ENCODE measurements at places on chromosomes 12 and 14.

- DNase-seq: peak; percentile 6
These were observed 12.3 kb upstream of the CHPT1 start for GRCh38 chr12:101685092-101685491.

DNA sequence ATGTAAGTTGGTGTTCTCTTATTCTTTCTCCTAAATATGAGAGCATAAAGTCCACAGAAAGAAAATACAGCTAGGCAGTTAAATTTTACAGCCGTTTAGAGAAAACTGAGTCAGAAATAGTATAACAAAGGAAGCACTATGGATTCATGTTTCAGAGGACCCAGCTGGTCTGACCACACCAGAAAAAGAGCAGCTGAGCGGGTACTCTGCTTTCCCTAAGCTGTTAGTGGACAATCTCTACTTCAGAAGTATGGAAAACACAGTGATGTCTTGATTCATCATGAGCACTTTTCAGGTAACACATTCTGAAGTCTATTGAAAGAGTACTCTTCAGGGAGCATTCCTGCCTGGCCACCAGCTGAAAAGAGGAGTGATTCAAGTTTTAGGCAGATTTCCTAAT is 12.4 kb downstream of the PPM1H start:
- no peak for DNase-seq

- peak; percentile 49 for DNase-seq
These were observed 361.8 kb downstream of the C12orf50 start for GRCh38 chr12:87667378-87667777.

GRCh38 chr14:85058150-85058549 is 471.8 kb upstream of the FLRT2 start:
- peak; percentile 66 for DNase-seq

DNA sequence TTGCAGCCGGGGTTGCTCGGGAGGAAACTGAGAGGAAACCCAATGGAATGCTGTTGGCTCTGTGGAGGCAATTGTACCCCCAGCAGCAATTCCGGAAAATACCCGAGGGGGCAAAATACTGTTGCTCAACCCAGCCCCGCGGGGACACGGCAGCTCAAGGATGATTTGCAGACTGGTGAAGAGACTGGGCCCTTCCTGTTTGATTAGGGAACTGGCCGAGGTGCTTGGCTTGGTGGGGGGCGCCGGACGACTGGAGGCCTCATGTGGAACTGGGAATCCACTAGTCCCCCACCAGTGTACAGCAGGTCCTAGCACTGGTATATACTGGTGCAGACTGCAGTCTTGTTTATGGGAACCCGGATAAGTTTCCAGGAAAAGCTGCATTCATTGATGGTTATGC is 10.3 kb upstream of the RNASE12 start:
- DNase-seq: no peak

- DNase-seq: peak; percentile 10
These were observed 186.6 kb upstream of the OR4E1 start for GRCh38 chr14:21860172-21860571.

DNA sequence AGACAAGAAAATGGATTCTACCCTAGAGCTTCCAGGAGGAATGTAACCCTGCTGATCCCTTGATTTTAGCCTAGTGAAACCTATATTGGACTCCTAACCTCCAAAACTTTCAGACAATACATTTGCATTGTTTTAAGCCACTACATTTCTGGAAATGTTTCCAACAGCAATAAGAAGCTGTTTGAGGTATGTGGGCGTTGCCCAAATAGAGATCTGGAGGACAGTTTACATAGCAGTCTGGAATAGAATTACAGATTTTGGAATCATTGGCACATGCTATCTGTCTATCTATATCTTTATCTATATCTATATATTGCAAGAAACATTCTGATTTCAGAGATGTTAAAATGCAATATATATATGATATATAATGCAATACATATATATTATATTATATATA is 42.4 kb upstream of the EGLN3 start:
- no peak for DNase-seq

GRCh38 chr12:52515927-52516831 is 4.0 kb downstream of the KRT5 start:
- peak; percentile 22 for DNase-seq

DNA sequence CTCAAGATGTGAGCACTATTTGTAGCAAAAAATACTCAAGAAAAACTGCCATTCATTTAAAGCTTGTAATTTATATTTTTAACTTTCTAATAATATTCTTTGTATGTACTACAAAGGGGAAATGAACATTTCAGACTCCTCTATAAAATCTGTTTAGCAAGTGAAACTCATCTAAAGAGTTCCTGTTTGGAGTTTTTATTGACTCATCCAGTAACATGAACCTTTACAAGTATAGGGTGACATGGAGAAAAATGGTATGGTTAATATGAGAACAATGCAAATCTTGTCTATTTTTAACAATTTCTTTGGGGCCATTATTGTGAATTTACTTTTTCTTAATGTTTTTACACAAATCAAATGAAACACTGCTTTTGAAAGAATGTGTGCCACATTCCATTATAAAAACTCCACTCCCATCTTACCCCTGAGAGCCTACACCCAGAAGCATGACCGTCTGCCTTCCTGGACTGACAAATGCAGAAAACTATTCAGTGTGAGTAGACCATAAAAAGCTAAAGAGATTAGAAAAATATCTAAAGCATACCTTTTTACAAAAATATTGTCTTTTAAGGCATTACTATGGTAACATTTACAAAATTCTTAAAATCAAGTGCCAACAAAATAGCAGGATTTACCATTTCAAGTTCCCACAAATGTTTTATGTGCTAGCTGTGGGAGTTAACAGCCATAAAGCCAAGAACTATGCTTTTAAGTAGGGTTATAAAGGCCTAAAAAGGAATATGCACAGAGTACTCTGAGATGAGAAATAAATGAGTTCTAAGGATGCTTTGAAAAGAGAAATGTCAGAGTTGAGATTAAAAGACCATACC is 144.0 kb downstream of the ADAMTS20 start:
- peak; percentile 71 for DNase-seq

- DNase-seq: peak; percentile 33
These were observed 839.9 kb upstream of the MGAT4C start for GRCh38 chr12:87096082-87096585.

DNA sequence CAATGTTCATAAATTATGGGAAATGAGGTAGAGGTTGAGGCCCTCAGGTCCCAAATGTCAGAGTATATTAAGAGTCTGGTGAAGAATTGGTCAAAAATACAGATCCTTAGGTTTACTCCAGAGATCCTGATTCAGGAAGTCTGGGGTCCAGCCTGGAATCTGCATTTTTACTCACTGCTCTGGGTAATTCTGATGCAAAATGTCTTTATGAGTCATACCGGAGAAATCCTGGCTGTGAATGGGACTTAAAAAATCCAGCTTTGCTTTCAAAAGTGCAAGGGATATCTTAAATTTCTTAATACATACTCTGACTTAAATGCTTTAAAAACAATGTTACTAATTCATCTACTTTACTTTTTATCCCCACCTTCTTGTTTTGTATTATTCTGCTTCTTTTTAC is 74.5 kb downstream of the FERMT2 start:
- DNase-seq: peak; percentile 69
